ENCODE measurements at places on chromosomes 6 and 20.

GRCh38 chr20:2817891-2818595 lies 1.9 kb downstream of the TMEM239 start:
- no peak for DNase-seq

- DNase-seq: no peak
Observed at GRCh38 chr20:46362921-46363867, 43.2 kb downstream of the ELMO2 start.

DNA sequence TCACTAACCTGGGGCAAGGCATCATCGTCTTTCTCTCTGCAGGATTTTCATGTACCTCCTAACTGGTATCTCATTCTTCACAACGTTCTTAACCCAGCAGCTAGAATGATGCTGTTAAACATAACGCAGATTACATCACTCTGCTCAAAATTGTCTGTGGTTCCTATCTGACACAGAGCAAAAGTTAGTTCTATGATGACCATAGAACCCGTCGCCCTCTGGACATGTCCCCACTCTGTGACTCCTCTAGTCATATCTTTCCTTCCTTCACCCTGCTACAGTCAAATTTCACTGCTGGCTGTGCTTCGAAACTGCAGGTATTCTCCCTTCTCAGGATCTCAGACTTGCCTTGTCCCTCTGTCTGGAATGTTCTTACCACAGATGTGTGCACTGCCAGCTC lies 87.4 kb upstream of the TPD52L1 start:
- no peak for DNase-seq

DNA sequence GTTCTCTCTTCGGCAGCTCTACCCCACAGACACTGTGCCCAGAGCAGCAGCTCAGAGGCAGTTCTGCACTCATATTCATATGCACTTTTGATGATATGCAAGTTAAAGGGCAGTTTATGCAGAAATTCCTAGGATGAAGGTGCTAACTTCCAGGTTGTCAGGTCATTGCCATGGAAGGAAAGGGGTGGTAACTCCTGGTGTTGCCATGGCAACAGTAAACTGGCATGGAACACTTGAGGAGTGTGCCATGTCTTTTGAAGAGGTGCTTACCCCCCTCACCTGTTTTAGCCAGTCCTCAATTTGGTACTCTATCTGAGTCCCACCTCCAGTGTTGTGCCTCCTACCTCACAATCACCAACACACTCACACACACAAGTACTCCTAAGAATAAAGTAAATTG lies 539.4 kb upstream of the BTBD3 start:
- no peak for DNase-seq

- DNase-seq: no peak
Observed at GRCh38 chr20:62755817-62756724, 40.2 kb upstream of the MRGBP start.

GRCh38 chr6:133948472-133948871 lies 4.6 kb upstream of the TBPL1 start:
- DNase-seq: no peak

DNA sequence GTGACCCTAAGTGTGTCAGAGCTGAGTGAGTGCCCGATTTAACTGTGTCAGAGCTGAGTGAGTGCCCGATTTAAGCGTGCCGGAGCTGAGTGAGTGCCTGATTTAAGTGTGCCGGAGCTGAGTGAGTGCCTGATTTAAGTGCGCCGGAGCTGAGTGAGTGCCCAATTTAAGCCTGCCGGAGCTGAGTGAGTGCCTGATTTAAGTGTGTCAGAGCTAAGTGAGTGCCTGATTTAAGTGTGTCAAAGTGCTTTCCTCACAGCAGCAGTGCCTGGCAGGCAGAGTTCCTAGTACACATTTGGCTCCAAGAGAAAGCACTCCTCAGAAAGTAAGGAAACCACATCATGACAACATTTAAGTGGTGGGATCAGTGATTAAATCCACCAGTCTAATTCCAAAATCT lies 13.2 kb downstream of the SERAC1 start:
- no peak for DNase-seq

All from SJSA1 (cell line).